ENCODE measurements at places on chromosomes 3 and 15.

GRCh38 chr15:101269479-101270223, 7.6 kb downstream of the SELENOS start:
- DNase-seq = no peak

GRCh38 chr3:74265069-74265468, 349.4 kb downstream of the CNTN3 start:
- no peak for DNase-seq

DNA sequence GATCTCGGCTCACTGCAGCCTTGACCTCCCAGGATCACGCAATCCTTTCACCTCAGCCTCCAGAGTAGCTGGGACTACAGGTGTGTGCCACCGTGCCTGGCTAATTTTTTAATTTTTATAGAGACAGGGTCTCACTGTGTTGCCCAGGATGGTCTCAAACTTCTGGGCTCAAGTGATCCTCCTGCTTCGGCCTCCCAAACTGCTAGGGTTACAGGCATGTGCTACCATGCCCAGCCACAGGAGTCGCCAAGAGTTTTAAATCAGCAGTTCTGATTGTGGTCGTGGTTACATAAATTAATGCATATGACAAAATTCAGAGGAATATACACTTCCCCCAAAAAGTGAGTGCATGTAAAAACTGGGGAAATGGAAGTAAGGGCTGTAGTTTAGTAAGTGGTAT, 32.9 kb downstream of the MEGF11 start:
- DNase-seq = no peak

GRCh38 chr3:20064796-20065564, 24.7 kb downstream of the KAT2B start:
- DNase-seq = no peak

DNA sequence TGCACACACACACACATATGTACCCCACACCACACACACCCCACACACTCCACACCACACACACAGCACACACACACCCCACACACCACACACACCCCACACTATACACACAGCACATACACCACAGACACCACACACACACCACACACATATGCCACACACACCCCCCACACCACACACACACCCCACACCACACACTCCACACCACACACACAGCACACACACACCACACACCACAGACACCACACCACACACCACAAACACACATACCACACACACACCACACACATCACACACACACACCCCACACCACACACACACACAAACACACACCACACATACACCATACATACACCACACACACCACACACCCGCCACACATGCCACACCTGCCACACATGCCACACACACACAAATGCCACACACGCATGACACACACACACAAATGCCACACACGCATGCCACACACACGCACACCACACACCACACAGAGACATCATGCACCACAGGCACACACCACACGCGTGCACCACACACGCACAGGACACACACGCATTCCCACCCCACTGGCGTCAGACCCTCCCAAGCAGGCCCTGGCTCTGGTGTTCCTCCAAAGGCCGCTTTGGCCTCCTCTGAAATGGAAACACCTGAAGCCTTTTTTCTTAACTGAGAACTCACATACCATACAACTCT, 15.7 kb downstream of the CHST13 start:
- DNase-seq = no peak

DNA sequence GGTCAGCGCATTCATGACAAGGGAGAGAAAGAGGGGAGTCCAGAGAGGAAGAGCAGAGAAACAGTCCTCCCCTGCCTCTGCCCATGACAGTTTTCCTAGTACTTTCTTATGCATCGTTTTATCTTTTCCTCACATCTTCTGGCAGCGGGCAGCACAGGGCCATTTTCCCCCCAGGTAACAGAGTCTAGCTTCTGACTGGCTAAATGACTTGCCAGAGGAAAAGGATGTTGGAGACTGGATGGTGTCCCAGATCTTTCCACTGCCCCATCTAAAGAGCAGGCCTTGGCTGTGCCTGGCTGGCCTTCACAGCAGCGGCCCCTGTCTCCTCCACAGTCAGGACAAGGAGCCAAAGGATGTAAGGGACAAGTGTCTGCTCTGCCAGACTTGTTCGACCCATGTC, 59.3 kb downstream of the CTDSPL start:
- no peak for DNase-seq

- DNase-seq = no peak
These were observed 21.6 kb upstream of the PAK6 start for GRCh38 chr15:40217166-40217824.

GRCh38 chr3:46200211-46200610, 7.9 kb downstream of the CCR1 start:
- no peak for DNase-seq

DNA sequence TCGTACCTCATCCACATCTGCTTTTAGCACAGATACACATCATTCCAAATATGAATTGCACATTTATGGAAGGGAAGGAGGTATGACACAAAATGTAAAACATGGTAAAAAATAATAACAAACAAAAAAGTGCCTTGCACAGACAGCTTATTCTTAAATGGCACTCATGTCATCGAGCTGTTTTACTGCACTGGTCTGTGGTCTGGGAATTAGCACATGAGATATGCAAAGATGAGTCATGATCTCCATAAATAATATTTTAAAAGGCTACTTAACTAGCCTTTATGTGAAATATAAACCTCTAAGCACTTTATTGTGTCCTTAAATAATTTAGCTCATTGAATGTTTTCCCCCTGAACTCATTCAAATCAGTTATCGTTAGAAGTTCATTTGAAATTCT, 142.2 kb upstream of the ZNF385D start:
- DNase-seq = no peak

GRCh38 chr3:58535531-58536500, 1.2 kb downstream of the ACOX2 start:
- DNase-seq = no peak

DNA sequence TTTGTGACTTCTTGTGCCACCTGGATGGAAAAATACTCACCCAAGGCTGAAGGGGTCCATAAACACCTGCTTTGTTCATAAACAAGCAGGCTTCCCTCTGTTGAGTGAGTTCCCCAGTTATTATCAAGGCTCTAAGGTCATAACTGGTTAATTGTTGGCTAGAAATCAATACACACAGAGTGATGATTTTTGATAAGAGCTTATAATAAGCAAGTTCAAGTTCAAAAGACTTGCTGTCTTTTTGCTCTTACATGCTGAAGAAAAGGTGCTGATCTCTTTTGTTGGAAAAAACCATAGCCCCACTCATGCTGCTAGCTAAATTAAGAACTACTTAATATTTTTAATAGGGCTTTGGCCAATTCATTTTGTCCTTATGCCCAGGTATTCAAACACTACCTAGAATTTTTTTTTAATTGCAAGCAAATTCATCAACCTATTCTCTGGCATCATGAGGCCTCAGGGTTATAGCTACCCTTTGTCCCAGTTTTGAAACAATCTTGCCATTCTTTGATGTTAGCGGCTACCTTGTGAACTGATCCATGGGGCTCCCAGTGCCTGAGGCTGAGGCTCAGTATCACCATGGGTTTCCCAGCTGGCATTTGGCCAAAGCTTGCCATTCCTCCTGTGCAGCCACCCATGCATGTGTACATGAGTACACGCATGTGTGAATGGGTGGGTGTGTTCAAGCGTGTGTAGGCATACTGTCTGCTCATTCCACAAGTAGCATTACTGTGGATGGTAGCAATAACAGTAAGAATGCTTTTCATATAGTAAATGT, 127.6 kb upstream of the LPP start:
- DNase-seq = no peak

GRCh38 chr3:142356818-142357217, 91.0 kb downstream of the XRN1 start:
- no peak for DNase-seq

GRCh38 chr15:99741835-99742234, 8.6 kb upstream of the LYSMD4 start:
- DNase-seq = no peak

- no peak for DNase-seq
These were observed 31.0 kb upstream of the DLG1 start for GRCh38 chr3:197329382-197329781.

- DNase-seq = no peak
These were observed 30.8 kb upstream of the PSTPIP1 start for GRCh38 chr15:76964157-76964556.

DNA sequence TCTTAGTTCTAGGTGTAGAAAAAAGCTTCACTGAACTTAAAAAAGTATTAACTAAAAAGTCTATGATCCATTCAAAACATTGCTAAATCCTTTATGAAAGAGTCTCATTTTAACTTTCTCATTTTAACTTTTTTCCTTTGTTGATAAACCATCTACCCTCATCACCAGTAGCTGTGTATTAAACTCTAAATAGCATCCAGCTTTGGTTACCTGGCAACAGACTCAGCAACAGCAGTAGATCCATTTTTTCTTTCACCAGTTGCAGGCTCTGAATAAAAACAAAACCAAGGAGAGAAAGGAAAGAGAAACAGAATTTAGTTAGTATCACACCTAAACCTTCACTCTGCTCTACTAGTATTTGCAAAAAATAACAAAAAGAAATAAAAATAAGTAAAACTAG, 51.6 kb downstream of the TP53BP1 start:
- no peak for DNase-seq

- no peak for DNase-seq
These were observed 8.0 kb downstream of the CHD2 start for GRCh38 chr15:92907896-92908712.

DNA sequence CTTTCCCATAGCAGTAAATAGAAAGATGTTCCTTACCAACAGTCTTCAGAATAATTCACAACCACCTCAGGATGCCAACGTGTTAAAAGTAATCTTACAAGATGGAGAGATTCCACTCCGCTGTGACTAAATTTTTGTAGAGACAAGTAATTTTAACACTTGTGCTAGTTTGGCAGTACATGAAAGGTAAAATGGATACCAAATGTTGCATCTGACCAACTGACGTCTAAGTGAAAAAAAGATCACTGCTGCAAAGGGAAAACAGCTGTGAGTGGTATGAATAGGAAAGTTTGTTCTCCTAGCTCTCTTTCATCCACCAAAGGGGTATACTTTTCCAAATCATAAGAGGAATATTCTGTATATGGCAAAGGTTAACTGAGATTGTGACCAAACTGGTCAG, 2.6 kb downstream of the SPG21 start:
- DNase-seq = no peak

- no peak for DNase-seq
These were observed 287.5 kb downstream of the MAGI1 start for GRCh38 chr3:65751123-65751700.

DNA sequence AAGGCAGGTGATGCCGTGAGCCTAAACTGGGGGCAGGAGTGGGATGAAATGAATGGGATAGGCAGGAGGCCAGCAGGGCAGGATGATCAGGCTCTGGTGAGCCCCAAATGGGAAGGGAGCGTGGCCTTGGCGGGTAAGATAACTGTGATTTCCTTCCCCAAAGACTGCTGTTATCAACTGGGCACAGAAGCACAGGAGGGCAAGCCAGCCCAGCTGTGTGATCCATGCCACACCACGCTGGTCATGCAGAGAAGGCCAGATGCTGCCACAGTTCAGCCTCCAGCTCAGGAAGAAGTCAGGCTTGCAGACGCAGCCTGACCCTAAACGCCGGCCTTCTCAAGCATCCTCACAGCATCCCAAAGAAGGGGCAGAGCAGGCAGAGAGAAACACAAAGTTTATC, 52.1 kb upstream of the GNB5 start:
- DNase-seq = no peak

DNA sequence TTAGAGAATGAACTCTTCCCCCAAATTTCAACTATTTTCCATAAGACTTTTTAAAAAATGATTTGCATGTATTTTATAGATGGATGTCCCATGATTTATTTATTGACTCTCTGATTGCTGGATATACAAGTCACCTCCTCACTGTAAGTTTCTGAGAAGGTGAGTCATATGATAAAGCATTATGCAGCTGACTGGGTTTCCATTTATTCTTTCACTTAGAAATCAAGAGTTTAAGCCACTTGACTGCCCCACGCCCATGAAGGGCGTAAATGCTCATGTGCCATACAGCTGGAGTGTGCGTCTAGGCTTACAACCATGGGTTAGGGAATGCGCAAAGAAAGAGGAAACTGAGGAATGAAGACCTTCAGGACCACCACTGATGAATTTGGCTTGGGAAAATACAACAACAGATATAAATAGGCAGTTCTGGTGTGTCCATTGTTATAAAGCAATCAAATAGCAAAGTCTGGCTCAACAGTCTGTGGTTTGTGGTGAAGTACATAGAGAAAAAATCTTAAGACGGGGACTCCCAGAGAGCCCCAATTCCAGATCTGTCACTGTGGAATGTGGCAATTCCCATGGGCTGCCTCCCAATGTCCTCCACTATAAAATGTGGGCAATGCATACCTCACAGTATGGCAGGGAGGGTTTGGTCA, 20.3 kb downstream of the SLCO2A1 start:
- no peak for DNase-seq

DNA sequence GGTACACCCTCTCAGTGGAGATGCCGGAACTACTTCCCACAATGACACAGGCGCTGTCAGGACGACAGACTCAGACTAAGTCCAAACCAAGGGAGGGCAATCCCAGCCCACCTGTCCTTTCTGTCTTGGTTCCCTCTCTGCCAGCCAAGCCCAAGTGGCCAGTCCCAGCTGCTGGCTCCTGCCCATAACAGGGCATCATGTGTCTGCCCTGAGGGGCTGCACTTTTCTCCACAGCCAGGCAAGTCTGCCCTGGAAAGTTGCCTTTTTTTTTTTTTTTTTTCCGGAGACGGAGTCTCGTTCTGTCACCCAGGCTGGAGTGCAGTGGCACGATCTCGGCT, 20.0 kb upstream of the BCL2A1 start:
- no peak for DNase-seq

GRCh38 chr15:82045179-82045891, 483 bp downstream of the MEX3B start:
- DNase-seq = no peak

- DNase-seq = no peak
These were observed 35.1 kb downstream of the SLMAP start for GRCh38 chr3:57791245-57791644.

DNA sequence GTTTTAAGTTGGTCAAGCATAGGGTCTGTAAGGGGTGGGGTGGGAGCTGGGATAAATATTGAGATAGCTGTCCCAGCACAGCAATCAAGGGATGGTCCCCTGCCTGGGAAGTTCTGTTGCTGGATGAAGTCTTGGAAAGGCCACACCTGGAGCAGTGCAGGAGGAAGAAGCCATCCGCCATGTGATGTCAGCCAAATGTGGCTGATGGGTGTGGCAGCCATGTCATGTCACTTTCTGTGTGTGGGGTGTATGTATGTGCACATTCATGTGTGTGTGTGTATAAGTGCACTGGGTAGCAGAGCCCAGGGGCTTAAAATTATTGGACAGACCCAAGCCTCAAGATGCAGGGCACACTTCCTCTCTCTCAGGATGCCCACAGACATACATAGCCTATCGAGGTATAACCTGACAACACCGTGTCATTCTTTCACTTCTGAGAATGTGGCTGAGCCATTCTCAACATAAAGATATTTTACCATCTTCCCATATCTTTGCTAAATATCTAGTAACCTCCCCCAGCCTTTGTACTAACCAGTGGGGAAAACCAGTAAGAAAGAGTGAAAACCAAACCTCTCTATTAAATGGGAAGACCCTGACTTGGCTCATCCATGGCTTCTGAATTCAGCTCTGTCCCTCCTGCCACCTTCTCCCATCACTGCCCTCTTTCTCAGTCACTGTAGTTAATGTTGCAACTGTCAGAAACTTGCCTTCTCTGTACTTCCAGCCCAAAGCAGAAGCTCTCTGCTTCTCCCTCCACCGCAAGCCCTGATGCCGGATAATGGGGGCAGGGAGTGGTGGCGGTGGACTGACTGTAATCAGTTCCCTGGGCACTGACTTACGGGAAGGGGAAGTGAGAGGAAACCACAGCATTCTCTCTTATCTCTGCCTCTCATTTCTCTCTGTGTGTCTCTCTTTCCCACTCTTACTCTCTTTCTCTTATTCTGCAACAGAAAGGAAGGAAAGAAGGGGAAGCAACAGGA, 11.2 kb downstream of the TNFSF10 start:
- DNase-seq = no peak

Measured in stimulated activated CD8-positive, alpha-beta memory T cell treated with anti-CD3 and anti-CD28 coated beads, Interleukin-4, amount 100 ng/mL, for 1 hour (primary cell).